ENCODE measurements at places on chromosomes 7 and 10. TPM values are rescaled to one million over a fixed set of nuclear protein-coding genes. Genes with fewer than 3 reads are reported as not detected.

The NCF1 gene
- 0.55 TPM for total RNA-seq

The FBXL13 gene
- total RNA-seq, result not detected

The PNLIPRP2 gene
- total RNA-seq, result not detected

The IL2RA gene
- not detected for total RNA-seq

The NME8 gene
- not detected for total RNA-seq

The FGFR2 gene
- 0.11 TPM for total RNA-seq

The PCDH15 gene
- total RNA-seq, result not detected

The GIMAP6 gene
- total RNA-seq, result 8.5 TPM

The CYP2E1 gene
- 14.0 TPM for total RNA-seq

The CNPY1 gene
- not detected for total RNA-seq

The LLCFC1 gene
- total RNA-seq, result not detected

The CYP2C19 gene
- not detected for total RNA-seq

The KLF14 gene
- 0.78 TPM for total RNA-seq

The CCDC3 gene
- 57.4 TPM for total RNA-seq

The ZNF804B gene
- total RNA-seq, result not detected

The SYT15B gene
- 0.82 TPM for total RNA-seq

The SEMA4G gene
- total RNA-seq, result 0.51 TPM

The XPNPEP1 gene
- total RNA-seq, result 60.1 TPM

The NUDT13 gene
- 5.3 TPM for total RNA-seq

The MMD2 gene
- not detected for total RNA-seq

The C10orf62 gene
- 0.41 TPM for total RNA-seq

The SYT15 gene
- 0.39 TPM for total RNA-seq

The PTPRN2 gene
- total RNA-seq, result 0.78 TPM

The IGF2BP3 gene
- 0.51 TPM for total RNA-seq

The CTTNBP2 gene
- 0.49 TPM for total RNA-seq

The ZNF25 gene
- total RNA-seq, result 24.8 TPM

The BAMBI gene
- 0.82 TPM for total RNA-seq
